B cell (primary cell): ENCODE measurements at places on chromosomes 4 and X.
A peak's percentile ranks its signal among the peaks of the same experiment; 100 is the strongest.

DNA sequence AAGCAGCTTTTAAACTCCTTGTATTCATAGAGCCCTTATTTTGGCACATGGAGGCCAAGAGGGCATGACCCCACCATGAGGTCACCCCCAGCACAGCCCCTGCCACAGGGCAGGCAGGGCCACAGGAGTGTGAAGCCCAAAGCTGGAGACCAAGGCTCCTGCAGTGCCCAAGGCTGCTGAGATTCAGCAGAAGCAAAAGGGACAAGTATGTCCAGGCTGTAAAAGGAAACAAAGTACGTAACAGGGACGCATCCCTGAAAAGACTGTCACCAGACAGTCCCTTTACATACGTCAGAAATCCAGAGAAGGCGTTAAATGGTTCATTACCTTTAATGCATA is 18.9 kb downstream of the GAK start:
- H3K4me1 ChIP-seq, result peaks cover 20% of the 10 kb centered on the region
- no peak for DNase-seq
- no peak overlapping the region for H3K4me3 ChIP-seq

DNA sequence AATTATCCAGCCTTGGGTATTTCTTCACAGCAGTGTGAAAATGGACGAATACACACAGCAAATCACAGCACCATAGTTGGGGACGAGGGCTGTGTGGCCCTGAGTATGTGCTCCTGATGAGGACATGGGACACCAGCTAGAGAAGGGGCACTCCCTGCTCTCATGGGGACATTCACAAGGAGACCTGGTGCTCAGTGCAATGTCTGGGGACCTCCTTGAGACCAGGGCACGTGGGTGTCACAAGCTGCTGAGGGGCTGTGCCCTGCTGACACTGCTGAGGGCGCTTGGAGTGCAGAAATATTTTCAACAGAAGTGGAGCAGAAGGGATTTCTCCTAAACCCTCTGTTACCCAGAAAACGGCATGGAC is 65.4 kb downstream of the TRMT44 start:
- H3K36me3 ChIP-seq, result no peaks in the 10 kb centered on the region
- no peak overlapping the region for H3K4me3 ChIP-seq
- H3K27ac ChIP-seq, result no peak overlapping the region
- H3K27me3 ChIP-seq, result no peaks in the 10 kb centered on the region
- no peak for DNase-seq

- H3K36me3 ChIP-seq, result no peaks in the 10 kb centered on the region
- no peaks in the 10 kb centered on the region for H3K4me1 ChIP-seq
- no peak for DNase-seq
Measured at GRCh38 chrX:74449937-74450330, 28.6 kb downstream of the SLC16A2 start.

DNA sequence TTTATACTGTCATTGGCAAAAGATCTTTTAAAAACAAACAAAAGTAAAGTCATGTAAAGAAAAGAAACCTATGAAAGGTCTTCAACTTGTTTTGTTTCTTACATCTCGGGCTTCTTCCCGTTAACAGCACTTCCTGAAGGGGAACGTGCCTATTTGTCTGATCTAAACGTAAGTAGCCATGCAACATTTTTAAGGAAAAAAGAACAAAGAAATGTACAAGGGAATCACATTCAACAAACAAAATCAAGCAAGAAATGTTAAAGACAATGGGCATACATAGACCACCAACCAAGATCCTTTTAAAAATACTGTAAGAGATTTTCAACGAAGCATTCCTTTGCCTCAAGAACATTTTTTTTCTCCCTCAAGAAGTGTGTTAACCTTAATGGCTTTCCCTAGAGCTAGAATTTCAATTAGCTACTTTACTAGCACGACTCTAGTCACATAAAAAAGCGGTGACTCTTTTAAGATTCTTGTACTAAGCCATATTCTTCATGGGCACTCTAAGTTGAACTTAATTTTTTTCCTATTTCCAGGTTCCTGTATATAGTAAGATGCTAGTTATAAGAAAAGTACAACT is 112.0 kb upstream of the TTC29 start:
- H3K27ac ChIP-seq, result peak overlapping the region; percentile 83
- no peaks in the 10 kb centered on the region for H3K27me3 ChIP-seq
- H3K4me3 ChIP-seq, result peak overlapping the region; percentile 48
- H3K4me1 ChIP-seq, result peaks cover 21% of the 10 kb centered on the region
- DNase-seq, result peak; percentile 44

DNA sequence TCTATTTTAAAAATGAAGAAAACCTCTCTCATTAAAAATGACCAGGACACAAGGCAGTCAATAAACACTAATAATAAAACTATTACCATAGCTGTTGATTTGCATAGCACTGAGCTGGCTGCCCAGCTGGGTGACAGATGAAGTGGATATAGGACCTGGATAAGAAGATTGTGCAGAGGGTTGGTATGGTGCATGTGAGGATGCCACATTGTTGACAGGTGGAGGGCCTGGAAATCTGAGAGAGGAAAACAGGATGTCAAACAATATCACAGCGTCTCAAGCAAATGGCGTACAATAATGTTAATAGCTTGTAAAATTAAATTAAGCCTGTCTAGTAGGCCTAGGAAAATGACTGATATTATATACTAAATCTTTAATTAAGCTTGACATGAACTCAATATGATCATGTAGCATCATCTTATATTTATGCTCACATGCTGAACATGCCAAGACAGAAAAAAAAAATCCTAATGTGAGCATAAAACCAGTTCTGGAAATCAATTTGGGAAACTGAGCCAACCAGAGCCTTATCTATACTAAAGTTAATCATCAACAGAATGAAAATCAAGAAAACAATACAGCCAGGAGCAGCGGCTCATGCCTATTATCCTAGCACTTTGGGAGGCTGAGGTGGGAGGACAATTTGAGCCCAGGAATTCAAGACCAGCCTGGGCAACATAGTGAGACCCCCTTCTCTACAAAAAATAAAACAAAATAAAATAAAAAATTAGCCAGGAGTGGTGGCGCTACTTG is 18.6 kb downstream of the SEC24D start:
- no peaks in the 10 kb centered on the region for H3K4me1 ChIP-seq
- no peak for DNase-seq
- no peaks in the 10 kb centered on the region for H3K27me3 ChIP-seq
- peaks cover 38% of the 10 kb centered on the region for H3K36me3 ChIP-seq
- H3K4me3 ChIP-seq, result no peak overlapping the region

- H3K36me3 ChIP-seq, result no peaks in the 10 kb centered on the region
- H3K27ac ChIP-seq, result no peak overlapping the region
- no peaks in the 10 kb centered on the region for H3K4me1 ChIP-seq
- DNase-seq, result no peak
- no peaks in the 10 kb centered on the region for H3K27me3 ChIP-seq
Measured at GRCh38 chrX:130623518-130623917, 221.7 kb downstream of the RBMX2 start.

DNA sequence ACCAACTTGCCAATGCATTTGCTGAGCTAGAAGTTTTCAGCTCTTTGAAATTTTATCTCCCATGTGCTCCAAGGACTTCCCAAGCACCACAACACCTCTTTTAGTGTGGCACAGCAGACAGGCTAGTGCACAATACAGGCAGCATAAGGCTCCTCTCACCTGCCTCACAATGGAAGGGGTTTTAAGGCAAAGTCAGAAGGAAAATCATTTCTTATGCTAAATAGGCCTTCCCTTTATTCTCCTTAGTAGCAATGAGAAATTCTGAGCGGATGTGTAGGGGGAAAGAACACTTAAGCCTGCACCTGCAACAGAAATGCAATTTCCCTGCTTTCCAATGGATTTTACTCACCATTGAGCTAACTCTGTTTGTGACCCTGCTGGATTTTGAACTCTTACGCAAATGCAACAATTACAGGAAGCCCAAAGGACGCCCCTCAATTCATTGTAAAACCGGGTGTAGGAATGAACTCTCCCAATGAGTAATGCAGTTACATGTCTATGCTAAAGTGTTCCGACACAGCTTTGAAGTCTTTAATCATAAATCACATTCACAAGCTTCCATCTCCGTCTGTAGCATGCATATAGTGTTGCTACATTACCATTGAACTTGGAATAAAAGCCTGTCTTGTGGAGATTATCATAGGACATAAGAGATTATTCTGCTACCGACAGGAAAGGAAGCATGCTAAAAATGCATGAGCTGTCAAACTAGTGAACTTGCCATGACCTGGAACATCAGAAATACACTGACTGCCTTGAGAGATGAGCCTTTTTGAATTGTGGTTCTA is 1084.9 kb downstream of the RPA4 start:
- no peak for DNase-seq
- no peaks in the 10 kb centered on the region for H3K4me1 ChIP-seq
- no peak overlapping the region for H3K27ac ChIP-seq
- H3K36me3 ChIP-seq, result no peaks in the 10 kb centered on the region
- no peak overlapping the region for H3K4me3 ChIP-seq

GRCh38 chr4:39814403-39815185 is 116.7 kb downstream of the UBE2K start:
- no peaks in the 10 kb centered on the region for H3K27me3 ChIP-seq
- peak; percentile 32 for DNase-seq
- H3K4me3 ChIP-seq, result no peak overlapping the region

DNA sequence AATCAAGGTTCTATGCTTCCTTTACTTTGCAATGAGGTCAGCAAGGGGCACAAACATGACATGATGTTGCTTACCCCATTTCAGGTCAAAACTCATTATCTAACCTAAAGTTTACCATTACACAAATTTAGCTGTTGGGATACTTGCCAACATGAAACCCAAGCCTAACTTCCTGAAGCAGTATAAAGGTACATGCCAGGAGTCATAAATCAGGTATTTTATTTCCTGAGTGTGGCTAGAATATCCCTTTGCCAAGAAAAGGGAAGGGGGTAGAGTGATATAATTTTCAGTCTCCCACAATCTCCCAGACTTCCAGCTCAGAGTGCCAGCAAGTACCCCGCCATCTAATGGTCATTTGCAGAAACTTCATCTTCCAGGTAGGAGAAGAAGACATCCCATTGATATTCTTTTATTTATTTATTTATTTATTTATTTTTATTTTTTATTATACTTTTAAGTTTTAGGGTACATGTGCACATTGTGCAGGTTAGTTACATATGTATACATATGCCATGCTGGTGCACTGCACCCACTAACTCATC is 136.6 kb downstream of the NEXMIF start:
- no peaks in the 10 kb centered on the region for H3K36me3 ChIP-seq
- DNase-seq, result no peak

DNA sequence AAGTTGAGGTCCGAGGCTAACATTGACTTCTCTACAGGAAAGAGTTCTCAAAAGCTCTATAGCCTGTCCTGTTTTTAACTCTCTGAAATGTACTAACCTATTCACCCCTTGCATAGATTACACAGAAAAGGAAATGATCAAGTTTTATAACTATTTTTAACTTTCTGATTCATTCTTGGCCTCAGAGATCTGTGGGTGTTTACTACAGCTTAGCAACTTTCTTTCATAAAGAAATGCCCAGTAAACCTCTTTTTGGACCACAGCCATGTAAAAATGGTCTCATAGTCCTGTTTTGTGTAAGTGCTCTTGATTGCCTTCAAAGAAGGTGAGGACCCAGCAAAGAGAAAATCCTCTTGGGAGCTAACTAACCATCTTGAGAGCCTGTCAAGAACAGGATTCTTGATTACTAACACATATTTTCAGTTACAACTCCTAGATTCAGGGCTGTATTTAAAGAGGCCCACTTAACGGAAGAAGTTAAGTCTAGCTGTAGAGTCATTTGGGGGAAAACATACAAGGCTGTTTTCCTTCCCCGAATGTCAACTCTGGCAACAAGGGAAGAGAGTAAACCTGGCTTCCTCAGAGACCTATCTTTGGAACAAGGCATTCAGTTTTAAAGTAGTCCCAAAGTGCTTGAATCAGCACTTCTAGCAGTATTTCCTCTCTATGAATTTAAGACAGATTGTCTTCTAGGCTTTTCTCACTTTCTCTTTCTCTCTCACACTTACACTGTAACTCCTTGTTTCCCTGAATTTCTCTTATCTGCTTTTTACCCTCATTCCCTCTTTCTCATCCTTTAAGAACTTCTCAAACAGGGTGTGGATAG is 78.2 kb downstream of the IL21 start:
- no peak overlapping the region for H3K4me3 ChIP-seq
- H3K4me1 ChIP-seq, result no peaks in the 10 kb centered on the region
- no peaks in the 10 kb centered on the region for H3K36me3 ChIP-seq

DNA sequence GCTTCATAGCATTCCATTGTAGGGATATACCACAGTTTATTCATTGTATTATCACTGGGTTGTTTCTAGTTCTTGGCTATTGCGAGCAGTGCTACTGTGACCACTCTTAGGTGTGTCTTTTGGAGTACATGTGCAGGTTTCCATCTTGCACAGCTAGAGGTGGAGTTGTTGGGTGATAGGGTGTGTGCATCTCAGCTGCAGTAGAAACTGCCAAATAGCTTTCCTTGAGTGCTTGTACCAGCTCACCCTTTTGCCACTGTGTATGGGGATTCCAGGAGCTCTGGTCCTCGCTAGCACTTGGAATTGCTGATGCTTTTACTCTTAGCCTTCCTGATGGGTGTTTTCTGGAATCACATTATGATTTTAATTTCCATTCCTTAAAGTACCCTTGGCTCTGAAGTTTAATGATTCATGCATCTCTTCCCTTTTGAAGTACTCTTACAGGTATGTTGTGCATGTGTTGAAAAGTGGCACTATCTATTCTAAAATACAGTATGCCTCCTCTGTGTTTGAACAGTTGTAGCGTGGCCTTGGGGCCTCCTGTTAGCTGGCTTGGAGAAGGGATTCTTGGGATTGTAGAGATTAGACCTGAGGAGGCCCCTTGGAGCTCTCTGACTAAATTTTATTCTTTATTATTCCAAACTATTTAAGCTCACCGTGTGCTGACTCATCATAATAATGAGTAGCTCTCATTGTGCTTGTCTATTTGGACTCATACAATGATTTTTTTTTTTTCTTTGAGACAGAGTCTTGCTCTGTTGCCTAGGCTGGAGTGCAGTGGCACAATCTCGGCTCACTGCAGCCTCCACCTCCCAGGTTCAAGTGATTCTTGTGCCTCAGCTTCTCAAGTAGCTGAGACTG is 38.4 kb downstream of the HTT start:
- peaks cover 2% of the 10 kb centered on the region for H3K36me3 ChIP-seq
- no peak for DNase-seq
- no peak overlapping the region for H3K27ac ChIP-seq
- no peaks in the 10 kb centered on the region for H3K4me1 ChIP-seq

- H3K4me1 ChIP-seq, result peaks cover 6% of the 10 kb centered on the region
- no peaks in the 10 kb centered on the region for H3K36me3 ChIP-seq
- DNase-seq, result no peak
Measured at GRCh38 chr4:184750926-184751584, 17.2 kb upstream of the CENPU start.

DNA sequence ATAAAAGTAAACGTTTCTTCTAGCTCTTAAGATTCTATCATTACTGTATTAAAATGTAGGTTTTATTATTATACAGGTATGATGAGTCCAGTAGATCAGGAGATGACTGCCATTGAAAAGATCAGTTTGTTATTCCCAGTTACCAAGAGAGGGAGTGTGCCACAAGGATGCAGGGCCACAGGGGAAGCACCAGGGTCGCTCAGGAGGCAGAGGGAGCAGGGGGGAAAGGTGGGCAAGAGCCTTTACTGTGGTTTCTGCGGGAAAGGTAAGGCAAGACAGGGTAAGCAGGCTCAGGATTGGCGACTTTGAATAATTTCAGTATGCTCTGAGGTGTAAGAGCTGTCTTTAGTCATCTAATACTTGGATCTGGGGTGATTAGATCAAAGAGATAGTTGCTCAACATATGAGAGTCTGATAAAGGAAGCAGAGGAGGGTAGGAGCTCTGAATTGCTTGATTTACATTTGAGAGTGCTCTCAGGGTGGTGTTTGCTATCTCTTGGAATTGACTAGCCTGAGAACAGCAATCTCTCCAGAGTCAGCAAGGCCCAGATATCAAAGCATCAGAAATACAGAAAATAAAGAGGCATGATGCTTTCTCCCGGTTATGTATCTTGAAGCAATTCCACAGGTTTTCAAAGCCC is 86.0 kb downstream of the NDST3 start:
- no peaks in the 10 kb centered on the region for H3K36me3 ChIP-seq
- no peaks in the 10 kb centered on the region for H3K4me1 ChIP-seq
- no peak overlapping the region for H3K27ac ChIP-seq
- no peak for DNase-seq
